ENCODE measurements at places on chromosomes 12 and 14.
A peak's percentile ranks its signal among the peaks of the same experiment; 100 is the strongest.

DNA sequence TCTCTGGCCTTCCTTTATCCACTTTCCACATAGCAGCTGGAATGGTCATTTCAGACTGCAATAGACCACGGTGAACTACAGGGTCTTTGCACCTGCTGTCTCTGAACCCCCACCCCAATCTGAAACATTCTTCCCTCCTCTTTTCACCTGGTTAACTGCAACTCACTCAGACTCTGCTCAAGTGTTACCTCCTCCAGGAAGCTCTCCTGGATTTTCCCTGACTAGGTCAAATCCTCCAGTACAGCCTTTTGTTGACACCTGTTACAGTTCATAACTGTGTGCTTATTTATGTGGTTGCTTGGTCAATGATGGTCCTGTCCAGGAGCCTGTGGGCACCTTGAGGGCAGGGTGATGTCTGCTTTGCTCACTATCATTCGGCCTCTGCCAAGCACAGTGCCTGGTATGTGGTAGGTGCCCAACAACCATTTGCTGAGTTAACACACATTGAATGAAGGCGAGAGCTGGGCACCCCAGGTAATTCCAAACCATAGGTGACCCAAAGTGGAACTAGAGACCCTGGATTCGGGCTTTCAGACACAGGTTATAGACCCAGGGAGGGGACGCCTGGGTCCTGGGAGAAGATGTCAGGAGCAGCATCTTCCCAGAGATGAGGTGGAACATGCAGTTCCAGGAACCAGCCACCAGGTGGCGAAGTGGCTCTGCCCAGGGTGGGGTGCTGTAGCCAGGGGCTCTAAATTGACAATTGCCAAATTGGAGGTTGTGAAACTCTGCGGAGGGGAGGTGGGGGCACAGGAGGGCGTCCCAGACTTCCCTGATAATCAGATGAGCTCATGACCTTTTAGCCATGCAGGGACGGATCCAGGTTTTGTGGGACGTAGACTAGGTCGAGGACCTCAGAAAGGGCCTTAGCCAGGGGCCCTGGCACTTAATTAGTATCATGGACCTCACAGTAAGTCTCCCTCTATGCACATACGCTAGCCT, 28.1 kb downstream of the TRPV4 start:
- DNase-seq, result peak; percentile 32

- DNase-seq, result peak; percentile 46
Measured at GRCh38 chr14:85122690-85123089, 407.3 kb upstream of the FLRT2 start.

- peak; percentile 75 for DNase-seq
Measured at GRCh38 chr12:47903927-47904712, 674 bp downstream of the VDR start.

DNA sequence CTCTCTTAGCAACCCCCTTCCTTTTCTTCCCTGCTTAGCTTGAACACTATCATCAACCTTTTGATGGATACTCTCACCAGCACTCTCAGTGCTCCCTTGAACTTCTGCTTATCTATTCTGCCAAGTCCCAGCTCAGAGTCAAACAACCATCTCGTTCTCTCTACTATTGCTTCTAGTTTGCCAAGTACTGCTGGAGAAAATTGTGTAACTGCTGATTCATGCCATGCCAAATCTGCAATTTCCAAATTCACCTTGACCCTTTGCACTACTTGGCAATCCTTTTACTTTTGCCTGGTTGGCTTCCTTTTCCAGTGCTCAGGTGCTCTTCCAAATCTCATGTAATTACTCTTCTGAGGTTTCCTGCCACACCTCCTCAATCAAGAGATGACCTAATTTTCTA, 2.8 kb upstream of the CCDC196 start:
- DNase-seq, result peak; percentile 50

DNA sequence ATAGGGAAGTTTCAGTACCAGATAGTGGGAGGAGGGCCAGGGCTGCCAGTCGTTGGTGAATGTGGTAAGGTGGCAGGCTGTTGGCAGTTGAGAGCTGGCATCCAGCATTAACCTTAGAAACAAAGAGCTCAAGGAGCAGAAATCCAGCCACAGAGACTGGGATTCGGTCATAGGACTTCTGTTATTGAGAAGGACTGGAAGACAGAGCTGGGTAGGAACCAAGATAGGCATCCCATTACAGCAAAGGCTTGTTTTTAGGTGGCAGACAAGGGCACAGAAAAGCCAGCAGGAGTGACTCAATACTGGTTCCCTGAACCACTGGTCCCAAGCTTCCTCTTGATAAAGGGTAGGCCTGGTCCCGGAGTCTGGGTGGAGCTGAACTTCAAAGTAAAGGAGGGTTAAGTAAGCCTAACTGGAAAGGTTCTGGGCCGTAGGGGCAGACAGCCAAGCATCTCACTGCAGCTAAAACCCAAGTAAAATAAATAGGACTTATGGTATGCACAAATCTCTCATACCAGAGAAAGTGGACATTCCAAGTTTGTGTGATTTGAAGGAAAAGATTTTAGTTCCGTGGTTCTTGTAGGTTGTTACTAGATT, 147.9 kb downstream of the ETV6 start:
- DNase-seq, result peak; percentile 77

- DNase-seq, result peak; percentile 50
Measured at GRCh38 chr14:64841121-64841651, 38.5 kb downstream of the SPTB start.

GRCh38 chr14:63747846-63748245, 20.0 kb upstream of the SGPP1 start:
- no peak for DNase-seq

DNA sequence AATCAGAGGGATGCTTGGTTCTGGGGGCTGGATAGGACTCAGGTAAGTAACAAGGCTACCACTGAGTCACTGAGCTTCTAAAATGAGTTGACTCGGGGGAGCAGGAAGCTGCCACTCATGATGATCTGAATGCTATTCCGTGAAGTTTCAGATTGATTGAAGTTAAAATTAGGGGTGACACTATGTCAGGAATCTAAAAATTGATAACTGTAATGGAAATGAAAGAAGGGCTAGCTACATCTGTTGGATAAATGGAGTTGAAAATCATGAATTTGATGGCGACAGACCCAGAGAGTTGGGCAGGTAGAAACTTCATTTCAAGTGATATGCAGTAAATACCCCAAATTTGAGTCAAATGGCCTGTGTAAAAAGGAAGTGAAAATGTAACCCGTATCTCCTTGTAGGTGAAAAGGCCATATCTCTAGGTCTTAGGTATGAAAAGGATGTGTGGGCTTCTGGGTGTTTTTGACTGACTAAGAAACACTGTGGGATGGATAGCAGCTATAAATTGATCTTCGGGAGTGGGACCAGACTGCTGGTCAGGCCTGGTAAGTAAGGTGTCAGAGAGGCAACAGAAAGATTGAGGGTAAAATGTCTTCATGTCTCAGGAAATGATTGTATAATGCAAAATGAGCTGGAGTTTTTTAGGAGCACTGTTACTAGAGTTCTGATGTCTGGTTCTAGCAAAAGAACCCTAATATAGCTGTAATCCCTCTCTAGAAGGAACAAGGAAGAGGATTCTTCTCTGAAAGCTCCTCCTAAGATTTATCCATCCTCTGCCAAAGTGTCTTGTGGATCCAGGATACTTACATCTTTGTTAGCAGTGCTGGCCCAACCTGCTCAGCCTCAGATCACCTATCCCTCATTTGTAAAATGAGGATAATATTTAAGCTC, 57.3 kb downstream of the DAD1 start:
- DNase-seq, result no peak

DNA sequence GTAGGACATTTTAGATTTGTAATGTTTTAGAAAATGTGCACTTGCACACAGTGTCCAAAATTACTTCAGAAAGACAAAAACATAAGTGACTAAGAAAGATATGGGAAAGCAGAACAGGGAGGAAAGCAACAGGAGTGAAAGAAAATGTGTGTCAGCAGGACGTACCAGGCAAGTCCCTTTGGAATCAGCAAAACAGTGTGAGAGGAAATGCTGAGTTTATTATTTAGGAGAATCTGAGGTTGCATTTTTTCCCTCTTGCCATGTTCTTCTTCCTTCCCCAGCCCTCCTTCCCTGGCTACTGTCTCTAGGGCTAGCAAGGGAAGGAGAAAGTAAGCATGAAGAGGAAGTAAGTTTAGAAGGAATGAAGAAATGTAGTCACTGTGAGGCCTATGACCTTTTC, 67.7 kb upstream of the CD163 start:
- DNase-seq, result no peak
